M059J (cell line): ENCODE measurements at places on chromosomes 12 and 14.

- peak; percentile 51 for DNase-seq
Measured at GRCh38 chr14:93219103-93219726, 12.2 kb downstream of the UBR7 start.

GRCh38 chr14:89042021-89042420, 217.6 kb downstream of the TTC8 start:
- DNase-seq, result no peak

GRCh38 chr12:104215638-104216297, at the start of gene TXNRD1:
Gene TXNRD1, plus strand, starts transcription at chr12:104215779. Its CDS starts 24 bp downstream, at chr12:104215803.
- peak; percentile 68 for DNase-seq

- DNase-seq, result no peak
Measured at GRCh38 chr14:50608302-50608851, 48.4 kb downstream of the ATL1 start.
